CD4-positive, alpha-beta T cell treated with Interleukin-6 for 4 hours (primary cell): ENCODE measurements at places on chromosomes 5 and 9.

GRCh38 chr5:52796031-52796430 is 8.3 kb downstream of the ITGA1 start:
- no peak for DNase-seq

GRCh38 chr5:141559461-141559860 is 59.3 kb downstream of the DIAPH1 start:
- no peak for DNase-seq

GRCh38 chr9:122307061-122307460 is 42.4 kb downstream of the MRRF start:
- no peak for DNase-seq

DNA sequence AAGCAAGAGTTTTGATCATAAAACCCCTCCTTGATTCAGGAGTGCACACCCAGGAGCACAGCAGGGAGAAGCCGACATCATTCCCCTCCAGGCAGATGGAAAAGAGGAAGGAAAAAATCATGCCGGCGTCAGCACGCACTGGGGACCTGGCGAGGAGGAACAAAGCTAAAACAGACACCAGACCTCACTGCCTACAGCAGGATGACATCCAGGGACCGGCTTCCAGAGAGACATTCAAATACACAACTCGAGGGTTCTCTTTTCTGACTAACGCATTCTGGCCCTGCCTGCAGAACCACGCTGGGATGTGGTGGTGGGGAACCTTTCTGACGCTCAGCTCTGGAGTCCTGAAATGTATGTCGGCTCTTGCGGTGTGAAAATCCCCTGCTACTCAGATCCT is 2.7 kb downstream of the UBAC1 start:
- no peak for DNase-seq

DNA sequence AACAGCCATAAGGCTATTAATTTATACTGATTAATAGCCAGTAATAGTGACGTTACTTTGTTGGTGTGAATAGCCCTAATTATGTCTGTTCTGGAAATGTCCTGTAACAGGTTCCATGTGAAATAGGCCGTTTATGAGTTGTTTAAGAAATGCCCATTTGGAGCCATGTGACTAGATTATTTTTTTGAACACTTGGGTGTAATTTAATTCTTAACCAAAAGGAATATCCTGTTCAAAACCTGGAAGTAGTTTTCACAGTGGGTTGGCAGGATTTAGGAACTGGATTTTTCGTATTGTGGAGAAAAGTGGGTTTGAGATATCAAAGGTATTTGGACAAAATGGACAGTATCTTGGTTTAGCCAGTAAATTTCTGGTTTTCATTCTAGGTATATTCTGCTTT is 1.3 kb downstream of the TENT2 start:
- no peak for DNase-seq

- DNase-seq: no peak
Observed at GRCh38 chr5:88826646-88827585, 56.1 kb downstream of the MEF2C start.

GRCh38 chr9:84278130-84278529 is 62.4 kb downstream of the SLC28A3 start:
- DNase-seq: no peak

DNA sequence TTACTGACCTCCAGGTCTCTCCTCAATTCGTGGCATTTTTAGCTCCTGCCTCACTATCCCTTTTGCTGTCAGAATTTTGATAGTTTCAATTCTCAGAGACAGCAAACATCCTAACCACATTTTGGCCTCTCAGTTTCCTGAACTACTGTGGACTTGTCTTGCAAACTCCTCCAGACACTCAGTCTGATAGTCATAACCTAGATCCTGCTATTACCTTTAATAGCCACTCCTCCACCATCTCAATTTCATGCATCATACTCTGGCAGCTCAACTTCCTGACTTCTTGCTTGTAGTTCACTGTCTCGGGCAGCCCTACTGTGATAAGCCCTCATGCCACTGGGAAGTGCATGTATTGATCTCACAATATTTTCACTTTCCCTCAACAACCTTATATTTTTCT is 481.8 kb upstream of the CDH18 start:
- DNase-seq: no peak

DNA sequence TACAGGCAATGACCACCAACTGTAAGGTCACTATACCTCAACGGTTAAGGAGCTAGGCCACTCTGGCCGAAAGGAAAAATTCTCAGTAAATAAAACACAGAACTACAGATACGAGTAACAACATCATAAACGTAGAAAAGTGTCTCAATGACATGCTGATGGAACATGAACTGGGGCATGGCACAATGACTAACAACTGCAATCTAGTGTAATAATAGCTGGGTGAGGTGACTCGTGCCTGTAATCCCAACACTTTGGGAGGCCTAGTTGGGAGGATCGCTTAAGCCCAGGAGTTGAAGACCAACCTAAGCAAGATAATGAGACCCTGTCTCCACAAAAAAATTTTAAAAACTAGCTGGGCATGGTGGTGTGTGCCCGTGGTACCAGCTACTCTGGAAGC is 9.8 kb upstream of the RAPGEF6 start:
- no peak for DNase-seq

- no peak for DNase-seq
Observed at GRCh38 chr9:12695474-12695873, 2.3 kb downstream of the TYRP1 start.

DNA sequence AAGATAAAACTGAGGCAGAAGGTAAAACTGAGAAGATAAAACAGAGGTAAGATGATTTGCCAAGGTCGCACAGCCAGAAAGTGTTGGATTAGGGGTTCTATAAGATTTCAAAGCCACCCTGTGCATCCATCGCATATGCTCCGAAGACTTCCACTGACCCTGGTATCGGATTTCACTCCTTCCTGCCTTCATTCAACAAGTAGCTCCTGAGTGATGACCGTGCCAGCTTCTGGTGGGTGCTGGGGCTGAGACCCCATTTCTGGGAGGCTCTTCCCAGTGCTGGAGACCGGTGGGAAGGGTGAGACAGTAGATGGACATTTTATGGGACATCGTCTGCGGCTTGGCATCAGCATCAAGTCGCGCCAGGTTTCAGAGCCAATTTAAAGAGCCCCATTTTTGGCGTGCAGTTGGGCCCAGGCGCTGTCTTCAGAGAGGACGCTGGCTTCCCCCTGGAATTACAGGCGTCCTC is 53.7 kb upstream of the DAB2IP start:
- DNase-seq: no peak

DNA sequence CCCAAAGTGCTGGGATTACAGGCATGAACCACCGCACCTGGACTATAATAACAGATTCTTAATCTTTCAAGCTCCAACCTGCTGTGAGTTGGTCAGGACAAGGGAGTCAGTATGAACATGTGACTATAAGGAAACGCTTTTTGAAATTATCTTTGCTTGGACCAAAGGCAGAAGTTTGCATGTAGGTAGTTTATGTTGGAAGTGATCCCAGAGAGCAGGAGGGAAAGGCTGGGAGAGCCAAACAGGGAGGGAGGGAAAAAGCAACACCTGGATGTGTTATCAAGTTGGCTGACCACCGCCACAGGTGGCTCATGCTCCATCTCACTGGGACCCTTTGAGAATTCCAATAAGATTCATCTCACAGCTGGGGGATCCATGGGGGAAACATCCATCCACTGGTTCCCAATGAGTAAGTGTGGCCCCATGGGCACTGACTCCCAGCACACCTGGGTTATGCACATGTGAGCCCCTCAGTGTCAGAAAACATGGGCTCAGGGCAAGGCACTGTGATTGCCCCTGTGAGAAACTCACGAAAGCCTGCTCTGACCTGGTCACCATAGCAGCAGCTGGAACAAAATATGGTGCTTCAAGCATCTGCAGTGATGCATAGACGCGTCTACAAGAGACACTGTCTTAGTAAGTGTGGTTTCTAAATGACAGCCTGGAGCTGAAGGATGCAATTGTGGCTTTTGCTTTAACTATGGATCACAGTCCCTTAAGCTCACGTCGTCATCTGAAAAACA is 62.1 kb downstream of the ARSB start:
- no peak for DNase-seq

DNA sequence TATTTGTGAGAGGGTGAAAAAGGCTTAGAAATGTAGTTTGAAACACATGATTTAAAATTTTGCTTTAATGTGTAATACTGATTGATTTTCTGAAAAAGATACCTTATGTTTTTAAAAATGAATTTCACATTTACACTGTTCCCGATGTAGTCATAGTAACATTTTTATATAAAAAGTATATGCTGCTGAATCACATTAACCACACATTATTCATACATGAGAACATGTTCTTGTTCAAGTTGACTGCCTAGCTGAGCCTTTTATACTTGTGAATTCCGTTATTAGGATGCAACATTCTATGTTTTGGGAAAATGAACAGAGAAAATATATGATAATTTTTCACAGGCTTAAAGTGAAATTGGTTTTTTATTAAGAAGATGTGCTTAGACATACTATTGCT is 461.1 kb upstream of the NUDT12 start:
- DNase-seq: no peak
